ENCODE measurements at places on chromosomes 7 and 10.

- DNase-seq = no peak
These were observed 9.7 kb upstream of the CALU start for GRCh38 chr7:128729494-128729893.

- DNase-seq = no peak
These were observed 26.0 kb downstream of the CYTH3 start for GRCh38 chr7:6246251-6246917.

GRCh38 chr10:120735773-120736371 is 115.3 kb upstream of the WDR11 start:
- DNase-seq = no peak

DNA sequence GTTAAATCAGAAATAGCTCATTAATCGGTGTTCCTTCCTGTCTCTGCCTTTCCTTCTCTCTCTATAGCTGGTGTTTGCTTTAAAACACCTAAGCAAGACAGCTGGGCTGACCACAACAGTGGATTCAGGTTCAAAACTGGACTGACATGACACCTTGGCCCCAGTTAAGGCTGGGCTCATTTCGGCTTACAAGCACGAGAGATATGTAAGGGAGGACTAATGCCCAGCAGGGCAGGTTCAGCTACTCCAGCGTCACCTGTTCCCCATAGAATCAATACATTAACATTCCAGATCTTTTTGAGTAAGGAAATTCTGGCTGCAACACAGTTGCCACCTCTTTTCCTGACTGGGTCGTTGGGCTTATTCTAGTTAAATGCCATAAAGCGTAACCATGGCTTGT is 323.0 kb upstream of the AOAH start:
- DNase-seq = no peak

- no peak for DNase-seq
These were observed 605.5 kb downstream of the GATA3 start for GRCh38 chr10:8659982-8660381.

DNA sequence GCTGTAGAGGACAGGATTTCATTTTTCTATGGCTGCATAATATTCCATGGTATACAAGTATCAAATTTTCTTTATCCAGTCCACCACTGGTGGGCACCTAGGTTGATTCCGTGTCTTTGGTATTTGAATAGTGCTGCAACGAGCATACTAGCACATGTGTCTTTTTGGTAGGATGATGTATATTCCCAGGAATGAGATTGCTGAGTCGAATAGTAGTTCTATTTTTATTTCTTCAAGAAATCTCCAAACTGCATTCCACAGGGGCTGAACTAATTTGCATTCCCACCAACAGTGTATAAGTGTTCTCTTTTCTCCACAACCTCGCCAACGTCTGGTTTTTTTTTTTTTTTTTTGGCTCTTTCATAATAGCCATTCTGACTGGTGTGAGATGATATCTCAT is 550.0 kb downstream of the REEP3 start:
- no peak for DNase-seq

DNA sequence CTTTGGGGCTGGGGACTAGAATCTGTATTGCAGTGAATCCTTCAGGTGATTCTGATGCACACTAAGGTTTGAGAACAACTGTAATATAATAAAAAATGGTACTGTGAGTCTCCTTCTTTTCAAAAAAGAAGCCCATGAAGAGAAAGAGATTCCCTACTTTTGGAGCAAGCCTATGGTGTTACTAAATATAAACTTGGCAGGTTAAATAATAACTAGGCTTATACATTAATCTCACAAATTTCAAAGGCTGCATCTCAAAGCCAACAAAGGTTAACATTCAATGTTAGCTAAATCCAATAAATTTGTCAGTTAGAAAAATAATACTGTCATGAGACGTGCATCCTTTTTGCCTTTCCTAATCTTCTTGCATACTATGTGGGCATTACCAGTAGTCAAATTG is 159.7 kb upstream of the LAMB4 start:
- DNase-seq = no peak

GRCh38 chr7:104008107-104008506 is 18.6 kb upstream of the RELN start:
- DNase-seq = no peak

GRCh38 chr10:78913219-78914059 is 155.3 kb upstream of the ZMIZ1 start:
- DNase-seq = no peak

- DNase-seq = no peak
These were observed 106.9 kb downstream of the FAM107B start for GRCh38 chr10:14667781-14668180.

- DNase-seq = peak; percentile 31
These were observed 5.4 kb upstream of the ZFYVE27 start for GRCh38 chr10:97731346-97732051.

DNA sequence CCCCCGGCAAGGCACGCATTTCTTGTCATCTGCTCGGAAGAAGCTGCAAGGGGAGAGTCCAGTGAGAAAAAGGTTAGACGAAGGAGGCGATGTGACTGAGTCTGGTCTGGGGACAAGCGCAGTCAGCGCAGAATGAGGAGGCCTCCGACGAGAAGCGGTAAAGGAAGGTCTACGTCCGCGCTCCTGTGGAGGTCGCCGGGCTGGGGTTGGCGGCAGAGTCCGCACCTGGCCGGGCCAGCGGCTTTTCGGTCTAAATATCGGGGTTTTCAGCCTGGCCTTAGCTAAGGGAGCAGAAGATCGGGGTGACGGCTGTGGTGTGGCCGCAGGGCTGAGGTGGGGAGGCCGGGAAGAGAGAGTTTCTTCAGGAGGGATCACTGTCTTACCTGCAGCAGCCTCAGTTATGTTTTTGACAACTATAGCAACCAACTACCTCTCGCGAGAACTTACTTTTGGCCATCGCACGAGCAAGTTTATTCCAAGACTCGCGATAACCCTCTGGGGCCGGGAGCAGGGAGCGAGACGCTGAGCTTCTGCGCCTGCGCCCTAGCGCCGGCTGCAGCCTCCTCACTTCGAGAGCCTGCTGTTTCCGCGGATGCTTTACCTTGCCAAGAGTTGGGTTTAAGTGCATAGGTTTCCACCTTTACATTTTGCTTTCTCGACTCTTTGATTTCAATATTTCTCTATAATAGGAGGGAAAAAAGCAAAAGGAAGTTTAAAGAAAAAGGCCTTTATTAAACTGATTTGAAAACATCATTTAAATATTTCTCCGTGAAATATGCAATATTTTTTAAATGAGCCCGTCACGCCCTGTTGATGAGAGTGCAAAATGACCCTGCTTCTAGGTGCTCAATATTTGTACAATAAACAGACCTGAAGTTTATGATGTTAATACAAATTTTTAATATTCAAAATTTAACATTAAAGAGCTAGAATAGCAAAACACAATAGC is at the start of gene CFAP70:
TSS of gene CFAP70 (minus strand) at position 534 of the 949 bp plus-strand sequence. CDS start 4,068 bp downstream, outside the sequence.
- peak; percentile 74 for DNase-seq

DNA sequence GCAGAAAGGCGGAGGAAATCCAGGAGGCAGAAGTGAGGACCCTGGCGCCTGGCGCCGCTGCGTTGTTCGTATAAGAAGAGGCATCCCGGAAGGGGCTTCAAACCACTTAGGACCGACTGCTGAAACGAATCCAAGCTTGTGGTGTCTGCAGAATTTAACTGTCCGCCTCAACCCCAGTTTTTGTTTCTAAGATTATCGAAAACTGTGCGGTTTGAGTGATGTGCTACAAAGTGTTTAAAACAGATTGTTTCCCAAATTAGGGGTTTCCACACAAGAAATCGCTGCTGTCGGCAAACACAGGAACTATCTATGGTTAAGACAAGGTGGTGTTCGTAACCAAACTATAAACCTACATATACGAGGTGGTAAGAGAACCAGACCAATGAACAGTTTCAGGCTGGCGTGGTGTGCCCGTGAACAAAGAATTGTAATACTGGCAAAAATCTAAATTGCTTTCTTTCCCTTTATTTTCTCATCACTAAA is 835 bp upstream of the DGKI start:
- no peak for DNase-seq
